CD4-positive, alpha-beta memory T cell (primary cell): ENCODE measurements at places on chromosomes 7 and 10.

DNA sequence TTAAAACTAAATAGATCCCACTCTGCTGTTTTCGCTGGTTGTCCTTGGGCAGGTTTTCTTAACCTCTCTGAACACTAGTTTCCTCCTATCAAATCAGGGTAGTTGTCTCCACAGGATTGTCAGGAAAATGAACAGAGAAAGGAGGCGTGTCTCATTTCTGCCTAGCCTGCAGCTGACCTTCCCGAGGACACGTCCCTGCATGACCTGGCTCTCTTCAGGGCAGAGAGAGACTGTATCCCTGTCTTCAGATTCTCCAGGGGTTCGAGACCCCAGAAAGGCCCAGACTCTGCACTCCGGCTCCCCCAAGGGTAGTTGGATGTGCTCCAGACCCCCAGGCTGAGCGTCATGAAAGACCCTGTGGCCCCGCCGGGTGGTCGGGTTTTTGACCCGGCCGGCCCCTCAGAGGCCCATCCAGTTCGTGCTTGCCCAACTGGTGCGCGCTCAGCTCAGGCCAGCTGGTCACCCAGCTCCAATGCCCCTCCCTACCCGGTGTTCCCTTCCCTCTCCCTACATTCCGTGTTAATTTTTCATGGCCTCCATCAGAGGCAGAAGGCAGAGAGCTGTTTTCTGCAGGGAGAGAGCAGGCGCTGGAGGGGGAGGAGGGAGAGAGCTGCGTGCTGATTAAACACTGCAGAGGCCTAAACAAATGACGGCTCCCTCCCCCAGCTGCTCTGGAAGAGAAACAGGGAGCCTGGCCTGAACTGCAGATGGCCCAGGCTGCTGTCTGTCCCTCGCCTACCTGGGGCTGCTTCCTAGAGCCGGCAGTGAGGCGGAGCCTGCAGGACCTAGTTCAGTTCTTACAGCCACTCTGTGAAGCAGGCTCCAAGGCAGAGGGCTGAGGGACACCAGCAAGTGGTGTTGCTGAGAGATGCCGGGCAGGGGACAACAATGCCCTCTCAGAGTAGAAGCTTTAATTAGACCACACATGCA is 86.2 kb upstream of the PPIF start:
- no peak for DNase-seq

DNA sequence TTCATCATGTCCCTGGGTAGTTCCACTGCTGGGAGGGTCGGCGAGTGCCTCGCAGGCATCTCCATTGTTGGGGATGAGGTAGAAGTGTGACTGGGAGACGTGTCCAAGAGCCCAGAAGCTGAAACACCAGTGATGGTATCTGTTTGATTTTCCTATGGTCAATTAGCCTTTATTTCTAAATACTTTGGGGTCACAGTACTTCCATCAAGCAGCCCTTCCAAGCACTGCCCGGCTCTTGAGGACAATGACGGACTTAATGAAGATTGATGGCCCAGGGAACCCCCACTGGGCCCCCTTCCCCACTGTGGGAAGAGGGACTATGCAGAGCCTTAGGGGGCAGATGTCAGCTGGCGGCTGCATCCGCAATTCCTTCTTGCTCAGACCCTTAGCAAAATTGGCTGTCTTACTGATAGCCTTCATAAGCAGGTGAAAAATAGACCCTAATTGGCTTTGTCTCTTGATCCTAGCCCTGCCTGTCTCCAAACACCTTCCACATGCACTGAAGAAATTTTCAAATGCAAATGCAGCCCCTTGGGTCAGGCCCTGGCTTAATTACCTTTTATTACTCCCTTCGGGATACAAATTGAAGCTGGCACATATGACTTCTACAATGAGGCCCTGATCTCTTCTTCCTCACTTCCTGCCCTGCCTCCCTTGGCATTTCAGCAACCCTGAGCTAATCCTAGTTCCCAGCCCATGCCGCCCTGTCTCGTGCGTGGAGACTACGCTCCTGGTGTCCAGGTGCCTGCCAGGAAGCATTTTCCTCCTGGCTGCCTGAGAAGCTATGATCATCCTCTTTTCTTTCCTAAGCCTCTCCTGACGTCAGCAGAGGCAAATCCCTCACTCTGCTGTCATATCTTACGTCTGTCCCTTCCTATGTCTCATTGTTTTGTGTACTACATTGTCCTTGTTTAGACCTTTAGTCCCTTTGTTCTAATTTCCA is 124.5 kb upstream of the GDF10 start:
- DNase-seq = no peak

GRCh38 chr10:6239213-6239991 is 36.7 kb downstream of the PFKFB3 start:
- DNase-seq = peak; percentile 21

DNA sequence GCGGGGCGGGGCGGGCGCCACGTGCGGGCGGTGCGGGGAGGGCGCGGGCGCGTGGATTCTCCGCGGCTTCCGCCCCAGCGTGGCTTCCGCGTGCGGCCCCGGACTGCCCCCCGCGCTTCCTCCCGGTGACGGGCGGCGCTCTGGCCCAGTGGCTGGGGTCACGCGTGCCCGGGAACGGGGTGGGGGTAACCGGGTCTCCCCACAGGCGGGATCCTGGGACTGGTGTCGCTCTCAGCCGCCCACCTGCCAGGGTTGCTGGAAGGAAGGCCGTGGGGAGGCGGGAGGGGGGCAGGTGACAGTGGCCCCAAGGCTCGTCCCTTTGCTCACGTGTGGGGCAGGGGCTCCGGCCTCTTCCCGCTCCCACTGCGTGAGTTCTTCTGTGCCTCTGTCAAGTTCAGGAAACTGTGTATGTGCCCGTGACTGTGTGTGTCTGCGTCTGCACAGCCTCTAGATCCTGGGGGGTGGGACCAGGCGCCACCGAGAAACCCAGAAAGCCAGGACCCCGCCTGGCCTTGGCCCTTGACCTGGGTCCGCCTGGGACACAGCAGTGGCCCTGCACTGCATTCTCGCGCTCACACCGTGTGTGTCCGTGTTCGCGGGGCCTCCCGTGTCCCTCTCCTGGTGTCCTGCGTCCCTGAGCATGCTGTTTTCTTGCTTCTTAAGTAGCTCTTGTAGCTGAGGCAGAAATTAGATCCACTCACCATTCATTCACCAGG is 919 bp downstream of the MAFK start:
- peak; percentile 61 for DNase-seq

GRCh38 chr10:47253030-47253637 is 46.9 kb upstream of the GDF10 start:
- DNase-seq = no peak

GRCh38 chr10:124898471-124898870 is 43.5 kb upstream of the ZRANB1 start:
- no peak for DNase-seq

DNA sequence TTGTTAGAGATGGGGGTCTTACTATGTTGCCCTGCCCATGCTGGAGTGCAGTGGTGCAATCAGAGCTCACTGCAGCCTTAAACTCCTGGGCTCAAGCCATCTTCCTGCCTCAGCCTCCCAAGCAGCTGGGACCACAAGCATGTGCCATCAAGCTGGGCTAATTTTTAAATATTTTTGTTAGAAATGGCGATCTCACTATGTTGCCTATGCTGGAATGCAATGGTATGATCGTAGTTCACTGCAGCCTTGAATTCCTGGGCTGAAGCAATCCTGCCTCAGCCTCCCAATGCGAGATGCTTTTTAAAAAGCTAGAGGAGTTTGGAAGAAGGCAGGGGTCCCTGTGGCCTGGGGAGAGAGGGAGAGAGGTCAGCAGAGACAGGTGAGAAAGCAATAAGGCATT is 600.1 kb upstream of the AUTS2 start:
- DNase-seq = no peak

DNA sequence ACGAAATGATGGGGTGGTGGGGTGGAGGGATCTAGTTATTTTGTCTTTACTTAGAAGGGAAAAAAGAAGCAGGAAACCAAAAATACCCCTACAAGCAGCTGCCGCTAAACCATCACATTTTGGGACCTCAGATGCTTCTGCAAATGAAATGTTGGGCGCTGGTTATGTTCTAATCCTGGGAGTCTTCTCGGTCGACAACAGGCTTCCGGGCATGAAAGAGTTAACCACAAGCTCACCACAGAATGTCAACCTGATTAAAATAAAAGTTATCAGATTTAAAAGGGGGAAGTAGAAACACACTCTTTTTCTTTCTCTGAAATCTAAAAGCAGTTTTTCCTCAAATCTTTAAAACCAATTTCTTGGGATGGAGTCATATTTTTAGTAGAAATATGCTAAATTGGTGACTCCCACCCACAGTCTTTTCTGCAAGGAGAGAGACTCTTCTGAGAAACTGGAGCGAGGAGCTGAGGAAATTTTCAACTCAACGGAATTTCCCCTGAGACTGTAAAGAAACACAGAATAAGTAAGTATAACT is 16.8 kb downstream of the IL2RA start:
- DNase-seq = peak; percentile 33

GRCh38 chr7:133183042-133183794 is 69.7 kb upstream of the EXOC4 start:
- no peak for DNase-seq

DNA sequence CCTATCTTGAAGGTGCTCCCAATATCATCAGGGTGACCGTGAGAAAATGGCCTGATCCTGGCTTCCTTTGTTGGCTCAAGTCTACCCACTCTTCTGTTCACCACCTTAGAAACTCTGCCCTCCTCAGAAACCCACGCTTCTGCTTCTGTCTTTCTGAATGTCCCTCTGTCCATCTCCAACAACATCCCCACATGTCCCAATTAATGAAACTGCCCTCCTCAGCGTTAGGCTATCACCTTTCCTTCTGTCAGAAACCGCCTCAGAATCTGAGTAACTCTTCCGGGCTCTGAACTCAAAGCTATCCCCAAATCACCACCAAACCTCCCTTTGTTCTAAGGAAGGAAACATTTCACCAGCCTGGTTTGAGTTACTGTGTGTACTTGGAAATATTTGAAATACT is 315.8 kb upstream of the ZNF32 start:
- DNase-seq = no peak

GRCh38 chr7:42991913-42992591 is 59.9 kb downstream of the MRPL32 start:
- DNase-seq = no peak

GRCh38 chr7:150780292-150780691 is 19.9 kb downstream of the TMEM176B start:
- no peak for DNase-seq

GRCh38 chr10:127592586-127592985 is 43.5 kb downstream of the NPS start:
- no peak for DNase-seq

DNA sequence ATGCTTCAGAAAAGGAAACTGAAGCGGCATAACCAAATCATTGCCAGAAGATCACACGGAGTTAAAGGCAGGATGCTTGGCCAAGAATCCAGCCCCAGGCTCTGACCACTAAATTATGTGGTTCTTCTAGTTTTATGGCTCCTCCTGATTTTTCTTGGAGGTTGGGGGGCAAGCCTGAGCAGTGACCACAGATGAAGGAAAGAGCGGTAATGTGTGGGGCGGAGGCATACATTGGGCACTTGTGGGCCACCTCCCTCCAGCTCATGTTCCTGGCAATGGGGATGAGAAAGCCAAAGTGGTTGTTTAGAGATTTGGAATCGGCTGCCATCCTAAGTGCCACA is 3.2 kb downstream of the TRPV6 start:
- DNase-seq = no peak

- peak; percentile 55 for DNase-seq
Observed at GRCh38 chr10:103244666-103245271, 918 bp upstream of the RPEL1 start.

DNA sequence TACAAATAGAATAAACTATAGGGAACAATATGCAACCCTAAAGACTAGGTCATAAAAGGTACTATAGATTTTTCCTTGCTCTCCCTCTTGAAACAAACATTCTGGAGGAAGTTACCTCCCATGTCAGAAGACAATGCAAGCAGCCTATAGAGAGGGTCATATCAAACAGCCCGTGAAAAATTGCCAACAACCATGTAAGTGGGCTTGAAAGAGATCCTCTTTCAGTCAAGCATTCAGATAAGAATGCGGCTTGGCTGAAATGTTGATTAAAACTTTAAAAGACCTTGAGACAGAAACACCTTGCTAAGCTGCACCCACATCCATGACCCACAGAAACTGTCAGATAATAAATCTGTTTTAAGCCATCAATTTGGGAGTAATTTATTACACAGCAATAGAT is 526.6 kb upstream of the GHITM start:
- DNase-seq = no peak

- DNase-seq = peak; percentile 59
Observed at GRCh38 chr7:131501422-131501821, 55.0 kb downstream of the PODXL start.

- DNase-seq = no peak
Observed at GRCh38 chr7:81467964-81468363, 301.9 kb downstream of the HGF start.

- no peak for DNase-seq
Observed at GRCh38 chr7:3140834-3141233, 97.2 kb upstream of the CARD11 start.

DNA sequence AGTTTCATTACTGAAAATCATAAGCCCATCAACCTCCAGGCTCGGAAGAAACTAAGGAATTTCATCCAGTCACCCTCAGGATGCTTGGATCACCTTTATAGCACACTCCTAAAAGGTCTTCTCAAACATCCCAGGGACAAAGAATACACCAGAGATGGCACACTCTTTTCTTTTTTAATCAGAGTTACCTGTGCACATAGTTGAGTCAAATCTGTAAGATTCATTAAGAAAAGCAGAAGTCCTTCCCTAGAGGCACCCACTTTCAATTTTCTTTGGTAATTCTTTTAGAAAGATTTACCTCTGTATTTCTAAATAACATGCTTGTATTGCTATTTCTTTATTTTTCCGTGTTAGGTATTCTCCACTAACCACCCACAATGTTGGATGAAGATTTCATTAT is 50.6 kb upstream of the IL6 start:
- DNase-seq = no peak

GRCh38 chr7:89477991-89478390 is 676.3 kb upstream of the STEAP1 start:
- DNase-seq = no peak

- no peak for DNase-seq
Observed at GRCh38 chr7:97480772-97481390, 251.0 kb upstream of the TAC1 start.

- DNase-seq = no peak
Observed at GRCh38 chr7:135763261-135763660, 14.6 kb upstream of the FAM180A start.

- no peak for DNase-seq
Observed at GRCh38 chr7:4020086-4020485, 662.0 kb upstream of the FOXK1 start.

DNA sequence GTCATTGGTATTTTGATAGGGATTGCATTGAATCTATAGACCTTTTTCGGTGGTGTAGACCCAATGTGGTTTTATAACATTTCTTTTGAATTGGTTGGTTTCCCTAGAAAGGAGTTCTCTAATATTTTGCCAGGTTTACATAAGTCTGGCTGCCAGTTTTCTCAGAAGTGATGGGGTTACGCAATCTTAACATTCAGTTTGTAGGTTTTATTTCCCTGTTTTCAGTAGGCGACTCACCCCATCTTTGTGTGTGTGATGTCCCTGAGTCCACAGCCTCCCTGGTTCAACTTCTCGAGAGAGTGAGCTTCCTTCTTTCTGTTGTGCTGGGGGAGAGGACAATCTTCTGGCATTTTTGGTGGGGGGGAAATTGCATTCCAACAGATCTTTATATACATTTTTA is 9.6 kb upstream of the KIF5B start:
- no peak for DNase-seq

GRCh38 chr7:1458683-1459511 is at the start of gene MICALL2:
TSS of gene MICALL2 (minus strand) at chr7:1459470. CDS start at chr7:1459326, 144 bp downstream.
- no peak for DNase-seq

GRCh38 chr10:22453320-22453719 is 108.0 kb downstream of the SPAG6 start:
- no peak for DNase-seq

- no peak for DNase-seq
Observed at GRCh38 chr7:15889507-15889906, 203.0 kb upstream of the MEOX2 start.
